ENCODE measurements at places on chromosomes 7 and 10. TPM values are rescaled to one million over a fixed set of nuclear protein-coding genes. Genes with fewer than 3 reads are reported as not detected.

The CABCOCO1 gene
- total RNA-seq: 0.26 TPM

The PLPP4 gene
- total RNA-seq: 0.26 TPM

The GNAT3 gene
- not detected for total RNA-seq

The ZP3 gene
- 2.6 TPM for total RNA-seq

The TMEM209 gene
- total RNA-seq: 9.5 TPM

The HOXA9 gene
- under 0.01 TPM for total RNA-seq

The UNCX gene
- total RNA-seq: not detected
